Activated T-helper 1 cell treated with anti-CD3 and anti-CD28 coated beads, Interleukin-12 subunit alpha, Interleukin-12 subunit beta, Interleukin-2, Interleukin-4 antibody, amounts not matched to agents 30 ng/mL and 10 ng/mL and 1 ng/mL, durations not matched to agents 14 hours and 24 hours and 36 hours (primary cell): ENCODE measurements at places on chromosomes 12 and 14.
A peak's percentile ranks its signal among the peaks of the same experiment; 100 is the strongest.

DNA sequence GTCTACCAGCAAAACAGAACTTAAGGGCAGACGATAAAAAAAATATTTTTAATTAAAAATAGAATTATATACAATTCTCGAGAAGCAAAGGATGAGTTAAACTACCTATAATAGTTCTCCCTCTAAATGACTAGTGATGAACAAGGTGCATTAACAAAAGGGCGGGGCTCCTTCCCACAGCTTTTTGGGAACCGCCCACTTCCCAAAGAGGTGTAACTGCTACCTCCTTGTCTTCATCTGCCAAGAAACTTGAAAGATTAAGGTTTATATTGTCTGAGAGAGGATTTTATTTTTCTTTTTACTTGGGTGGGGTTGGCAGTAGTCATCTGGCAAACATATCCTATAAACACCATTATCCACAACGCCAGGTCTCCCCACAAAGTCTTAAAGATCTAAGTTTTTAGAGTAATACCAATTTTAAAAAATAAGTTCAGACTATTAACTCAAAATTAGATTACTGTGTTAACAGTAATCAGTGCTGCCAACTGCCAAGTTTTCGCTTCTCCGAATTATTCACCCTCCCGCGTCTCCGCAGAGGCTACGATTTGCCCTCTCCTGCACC lies 938 bp downstream of the RALGAPA1 start:
- no peak for DNase-seq

- DNase-seq = no peak
These were observed 6.0 kb upstream of the LGALS3 start for GRCh38 chr14:55123101-55123500.

GRCh38 chr14:33754261-33754660 lies 196.6 kb downstream of the EGLN3 start:
- DNase-seq = no peak

- no peak for DNase-seq
These were observed 9.9 kb upstream of the KANSL2 start for GRCh38 chr12:48691826-48692487.

- DNase-seq = no peak
These were observed 42.5 kb upstream of the MYBPC1 start for GRCh38 chr12:101552277-101552676.

- no peak for DNase-seq
These were observed 57.5 kb downstream of the RMST start for GRCh38 chr12:97520106-97520505.

- DNase-seq = no peak
These were observed 39.6 kb upstream of the CCDC198 start for GRCh38 chr14:57533214-57533613.

GRCh38 chr12:124616394-124617221 lies 49.2 kb upstream of the NCOR2 start:
- no peak for DNase-seq

DNA sequence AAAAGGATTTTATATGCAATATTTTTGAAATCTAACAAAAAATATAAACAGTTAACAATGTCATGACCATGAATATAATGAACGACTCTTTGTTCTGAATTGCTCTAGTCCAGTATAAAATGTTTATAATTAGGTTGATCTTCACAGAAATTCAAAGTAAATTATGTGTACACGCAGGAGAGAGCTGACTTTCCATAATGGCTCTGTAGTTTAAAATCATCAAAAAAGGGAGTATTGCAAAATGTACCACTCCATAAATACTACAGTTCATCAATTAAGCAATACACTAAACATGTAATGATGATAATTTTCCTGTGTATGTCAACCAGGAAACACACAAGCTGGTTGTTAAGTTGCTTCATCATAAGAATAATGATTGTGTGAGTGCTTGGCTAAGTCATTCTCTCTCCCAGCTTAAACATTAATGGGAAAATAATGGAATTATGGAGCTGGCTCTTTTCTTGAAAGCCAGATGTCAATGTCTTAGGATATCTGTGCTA lies 189.5 kb upstream of the PLEKHG7 start:
- no peak for DNase-seq

DNA sequence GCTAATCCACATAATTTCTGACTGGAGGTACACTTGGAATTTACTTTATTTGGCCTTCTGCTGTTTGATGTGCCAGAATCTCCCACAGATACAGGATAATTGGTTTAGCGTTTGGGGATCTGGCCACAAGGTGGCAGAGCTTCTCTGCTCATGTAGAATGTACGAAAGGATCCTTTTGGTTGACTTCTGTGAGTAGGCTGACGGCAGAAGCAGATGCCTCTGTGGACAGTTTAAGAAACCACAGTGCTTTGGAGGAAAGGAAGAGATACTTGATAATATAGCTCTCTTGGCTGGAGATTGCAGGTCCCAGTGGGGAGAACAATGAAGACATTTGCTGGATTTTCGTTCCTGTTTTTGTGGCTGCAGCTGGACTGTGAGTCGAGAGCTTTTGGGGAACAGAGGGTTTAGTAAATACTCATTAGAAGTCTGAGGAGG lies 75.3 kb upstream of the OR4E1 start:
- peak; percentile 28 for DNase-seq

GRCh38 chr14:92555465-92556111 lies 42.0 kb downstream of the RIN3 start:
- DNase-seq = no peak

DNA sequence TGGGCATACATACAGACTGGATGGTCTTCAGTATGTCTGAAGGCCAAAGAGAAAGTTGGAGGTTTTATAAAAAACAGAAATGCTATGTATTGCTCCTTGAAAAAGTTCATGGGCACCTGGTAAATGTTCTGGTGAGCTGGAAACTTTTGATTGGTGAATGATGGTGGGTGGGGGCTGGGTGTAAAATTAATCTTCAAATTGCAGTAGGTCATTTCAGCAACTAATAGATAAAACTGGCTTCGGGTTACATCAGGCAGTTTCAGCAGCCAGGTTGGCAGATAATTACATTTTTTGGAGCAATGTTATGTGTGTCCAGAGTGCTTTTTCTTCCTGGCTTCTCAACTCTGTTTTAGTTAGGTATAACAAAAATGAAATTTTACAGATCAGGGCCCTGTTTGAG lies 35.3 kb downstream of the SDR9C7 start:
- DNase-seq = no peak

DNA sequence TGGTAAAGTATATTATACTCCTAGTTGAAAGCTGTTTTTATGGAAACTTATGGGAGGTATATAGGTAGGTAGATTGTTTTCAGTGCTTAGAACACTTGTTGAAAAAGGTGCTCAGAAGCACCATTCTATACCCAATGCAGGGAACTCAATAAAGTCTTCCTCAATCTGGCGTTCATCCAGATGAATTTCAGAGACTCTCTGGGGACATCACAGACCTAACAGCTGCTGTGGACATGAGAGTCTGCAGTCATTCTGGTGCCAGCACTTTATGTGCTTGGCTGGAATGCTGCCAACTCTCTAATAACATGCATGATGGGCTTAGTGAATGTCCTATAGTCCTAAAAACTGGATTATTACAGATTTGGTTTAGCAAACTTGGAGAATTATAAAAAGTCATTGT lies 115.9 kb downstream of the NTN4 start:
- DNase-seq = no peak

DNA sequence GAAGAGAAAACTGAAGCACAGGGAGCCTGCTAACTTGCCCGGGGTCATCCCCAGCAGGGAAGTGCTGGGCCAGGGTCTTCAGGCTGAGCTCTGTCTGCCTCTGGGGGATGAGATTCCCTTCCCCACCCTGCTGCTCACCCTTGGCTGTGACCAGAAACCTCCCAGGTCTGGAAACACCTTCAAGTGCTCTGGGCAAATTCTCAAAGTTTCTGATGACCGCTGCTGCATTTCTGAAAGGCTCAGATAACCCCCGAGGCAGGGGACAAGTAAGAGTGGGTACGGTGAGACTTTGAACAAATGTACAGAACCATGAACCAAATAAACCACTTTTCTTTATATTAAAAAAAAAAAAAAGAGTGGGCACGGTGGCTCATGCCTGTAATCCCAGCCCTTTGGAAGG lies 41.3 kb downstream of the LTBP2 start:
- no peak for DNase-seq

DNA sequence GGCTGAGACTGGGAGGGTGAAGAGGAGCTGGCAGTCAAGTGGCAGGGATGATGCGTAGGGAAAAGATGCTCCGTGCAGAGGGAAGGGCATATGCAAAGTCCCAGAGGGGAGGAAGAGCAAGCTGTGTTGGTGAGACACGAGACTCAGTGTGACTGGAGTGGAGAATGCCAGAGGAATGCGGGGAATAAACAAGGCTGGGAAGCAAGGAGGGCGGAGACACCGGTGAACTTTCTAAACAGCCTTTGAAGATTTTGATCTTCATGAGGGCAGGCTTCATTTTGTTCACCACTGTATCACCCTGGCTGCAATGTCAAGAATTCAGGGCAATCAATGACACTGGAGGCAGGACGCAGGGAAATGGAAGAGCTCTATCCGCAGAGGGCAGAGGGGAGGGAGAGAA lies 535.8 kb downstream of the FUT8 start:
- DNase-seq = no peak

DNA sequence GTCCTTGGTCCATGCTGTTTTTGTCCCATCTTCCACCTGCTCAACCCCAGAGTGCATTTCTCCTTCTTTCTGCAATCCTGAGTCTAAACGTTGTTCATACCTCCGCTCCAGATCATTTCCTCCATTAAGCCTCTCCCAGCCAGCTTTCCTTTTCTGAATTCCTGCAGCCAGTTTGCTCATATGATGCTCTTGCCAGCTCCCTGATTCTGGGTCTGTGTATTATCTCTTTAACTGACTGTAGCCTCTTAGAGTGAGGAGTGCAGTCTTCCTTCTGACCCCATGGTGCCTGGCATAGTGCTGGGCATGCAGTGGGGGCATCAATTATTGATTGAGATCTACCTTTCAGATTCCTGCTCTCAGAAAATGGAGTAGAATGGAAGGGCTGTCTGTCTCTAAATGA lies 11.5 kb upstream of the TBPL2 start:
- DNase-seq = no peak

DNA sequence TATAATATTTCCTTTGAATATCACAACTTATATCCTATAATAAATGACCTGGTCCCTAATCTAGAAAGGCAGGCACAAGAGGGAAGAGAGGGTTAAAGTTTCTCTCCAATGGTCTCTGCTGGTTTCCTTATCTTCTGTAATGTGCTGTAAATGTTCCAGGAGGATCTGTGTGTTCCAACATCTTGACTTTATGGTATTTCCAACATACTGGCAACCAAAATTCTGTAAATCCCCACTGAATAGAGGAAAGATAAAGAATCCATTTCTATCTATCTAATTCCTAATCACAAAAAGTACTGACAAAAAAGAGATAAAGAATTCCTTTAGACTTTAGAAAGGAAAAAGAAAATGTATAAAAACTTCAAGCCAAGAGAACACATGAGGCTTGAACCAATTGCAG lies 146.4 kb upstream of the CCDC198 start:
- DNase-seq = no peak

DNA sequence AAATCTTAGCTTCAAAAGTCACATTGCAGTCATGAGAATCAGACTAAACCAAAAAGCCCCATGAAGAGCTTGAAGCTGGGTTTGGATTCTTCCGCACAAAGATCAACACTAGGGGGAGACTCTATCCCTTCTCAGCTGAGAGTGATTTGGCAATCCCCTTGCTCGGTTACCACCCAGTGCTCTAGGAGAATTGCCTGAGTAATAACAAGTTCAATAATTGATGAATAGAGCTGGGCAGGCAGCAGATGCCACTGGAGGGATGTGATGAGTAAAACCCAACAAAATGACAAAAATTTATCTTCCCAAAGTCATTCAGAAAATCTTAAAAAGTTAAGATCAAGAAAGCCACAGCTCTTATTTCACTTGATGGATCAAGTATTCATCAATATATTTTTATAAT lies 185.6 kb upstream of the ARID2 start:
- DNase-seq = peak; percentile 45

- no peak for DNase-seq
These were observed 85.8 kb downstream of the ATP23 start for GRCh38 chr12:58026897-58027891.

- no peak for DNase-seq
These were observed 18.1 kb downstream of the ADCY6 start for GRCh38 chr12:48770756-48771155.

- DNase-seq = no peak
These were observed 58.9 kb upstream of the BCL2L14 start for GRCh38 chr12:12011880-12012260.
